Activated naive CD8-positive, alpha-beta T cell treated with anti-CD3 and anti-CD28 coated beads, Interleukin-2, amount 50 U/mL, for 24 hours (primary cell): ENCODE measurements at places on chromosomes 5 and 9.
A peak's percentile ranks its signal among the peaks of the same experiment; 100 is the strongest.

DNA sequence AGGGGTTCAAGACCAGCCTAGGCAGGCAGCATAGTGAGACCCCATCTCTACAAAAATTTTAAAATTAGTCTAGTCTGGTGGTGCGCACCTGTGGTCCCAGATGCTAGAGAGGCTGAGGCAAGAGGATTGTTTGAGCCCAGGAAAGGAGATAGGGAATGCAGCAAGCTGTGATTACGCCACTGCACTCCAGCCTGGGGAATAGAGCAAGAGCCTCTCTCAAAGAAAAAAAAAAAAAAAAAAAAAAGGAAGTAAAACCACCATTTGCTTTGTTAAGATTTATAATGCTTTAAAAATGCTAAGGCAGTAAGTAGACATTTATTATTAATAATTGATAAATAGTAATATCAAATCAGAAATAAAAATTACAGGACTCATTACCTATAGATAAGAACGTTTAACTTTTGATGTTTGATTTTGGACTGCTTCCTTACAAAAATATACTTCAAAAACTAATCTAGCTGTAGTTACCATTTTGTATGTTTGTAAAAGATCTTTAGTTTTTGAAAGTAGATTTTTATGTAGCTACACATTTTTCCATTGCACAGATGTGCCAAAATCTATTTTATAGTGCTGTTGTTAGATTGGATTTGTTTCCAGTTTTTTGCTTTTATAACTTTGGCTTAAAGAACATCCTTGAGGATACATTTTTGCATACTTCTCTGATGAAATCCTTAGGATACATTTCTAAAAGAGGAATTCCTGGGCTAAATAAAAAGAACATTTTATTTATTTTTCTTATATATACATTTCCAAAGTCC, 86.4 kb downstream of the INIP start:
- DNase-seq: no peak

DNA sequence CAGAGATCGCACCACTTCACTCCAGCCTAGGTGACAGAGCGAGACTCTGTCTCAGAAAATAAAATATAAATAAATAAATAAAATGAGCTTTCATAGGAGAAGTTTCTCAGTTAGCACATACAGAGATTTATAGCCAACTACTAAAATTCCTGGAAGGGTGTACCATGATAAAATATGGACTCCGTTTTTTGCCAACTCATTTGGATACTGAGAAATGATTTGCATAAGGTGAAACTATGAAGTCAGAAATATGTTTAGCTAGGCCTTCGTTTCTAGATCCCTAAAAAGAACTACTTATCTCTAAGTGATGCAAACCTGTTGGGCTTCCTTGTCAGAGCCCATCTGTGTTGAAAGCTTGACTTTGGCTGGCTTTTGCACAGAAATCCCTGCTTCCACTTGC, 56.9 kb upstream of the SLC1A1 start:
- DNase-seq: no peak

GRCh38 chr5:139915266-139915665, 119.7 kb downstream of the PSD2 start:
- DNase-seq: no peak

DNA sequence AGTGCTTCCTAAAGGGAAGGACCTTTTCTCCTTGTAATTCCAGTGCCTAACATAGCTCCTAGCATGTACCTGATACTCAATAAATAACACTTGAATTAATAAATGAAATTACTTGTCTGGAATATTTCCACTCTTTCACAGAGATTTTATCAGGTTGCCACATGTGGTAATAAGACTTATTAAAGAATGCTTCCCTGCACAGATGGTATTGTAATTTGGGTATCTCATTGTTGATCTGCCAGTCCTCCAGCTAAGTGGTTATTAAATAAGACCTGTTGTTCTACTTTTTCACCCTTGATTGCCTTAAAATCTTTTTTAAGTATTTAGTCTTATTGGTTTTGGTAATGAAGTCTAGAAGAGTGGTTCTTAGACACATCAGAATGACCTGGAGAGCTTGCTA, 28.1 kb upstream of the CETN3 start:
- DNase-seq: no peak

- peak; percentile 39 for DNase-seq
These were observed 64.0 kb upstream of the FYB1 start for GRCh38 chr5:39283231-39283818.

DNA sequence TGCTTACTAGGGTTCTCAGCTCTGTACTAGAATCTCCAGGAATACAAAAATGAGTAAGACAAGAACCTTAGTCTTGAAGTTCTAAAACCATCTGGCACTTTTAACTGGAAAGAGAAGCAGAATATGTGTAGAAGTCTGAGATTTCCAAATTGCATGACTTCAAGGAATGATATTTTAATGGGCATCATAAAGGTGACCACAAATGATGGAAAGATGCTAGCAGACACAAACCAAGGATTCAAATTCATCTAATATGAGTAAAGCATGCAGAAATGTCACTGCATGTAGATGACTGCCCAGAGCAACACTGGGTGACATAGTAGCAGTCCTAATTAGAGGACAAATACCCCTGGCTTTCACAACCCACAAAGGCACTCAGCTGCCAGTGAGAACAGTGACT, 117.2 kb downstream of the RPS23 start:
- DNase-seq: no peak

DNA sequence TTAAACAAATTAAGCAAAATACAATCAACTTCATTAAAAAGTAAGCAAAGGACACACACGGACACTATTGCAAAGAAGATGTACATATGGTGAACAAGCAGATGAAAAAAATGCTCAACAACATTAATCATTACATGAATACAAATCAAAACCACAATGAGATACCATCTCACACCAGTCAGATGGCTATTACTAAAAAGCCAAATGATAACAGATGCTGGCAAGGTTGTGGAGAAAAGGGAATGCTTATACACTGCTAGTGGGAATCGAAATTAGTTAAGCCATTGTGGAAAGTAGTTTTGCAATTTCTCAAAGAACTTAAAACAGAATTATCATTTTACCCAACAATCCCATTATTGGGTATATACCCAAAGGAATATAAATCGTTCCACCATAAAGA, 636.2 kb upstream of the ST8SIA4 start:
- no peak for DNase-seq

DNA sequence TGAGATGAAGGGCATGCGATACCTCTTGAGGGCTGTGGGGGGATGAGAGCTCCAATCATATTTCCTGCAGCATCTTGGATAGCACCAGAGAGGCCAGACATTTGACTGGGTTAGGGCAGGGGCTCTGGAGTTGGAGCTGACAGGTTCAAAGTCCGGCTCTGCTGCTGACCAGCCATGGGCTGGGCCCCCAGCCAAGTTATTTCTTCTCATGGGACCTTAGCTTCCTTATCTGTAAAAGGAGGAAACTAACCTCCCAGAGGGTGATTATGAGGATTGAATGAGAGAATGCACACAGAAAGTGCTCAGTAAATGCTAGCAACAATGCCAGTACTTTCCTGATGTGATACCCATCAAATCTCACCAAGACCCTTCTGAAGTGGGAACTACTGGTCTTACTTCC, 65.2 kb upstream of the SLC25A51 start:
- no peak for DNase-seq

GRCh38 chr9:9997585-9997984, 615.2 kb downstream of the PTPRD start:
- no peak for DNase-seq

DNA sequence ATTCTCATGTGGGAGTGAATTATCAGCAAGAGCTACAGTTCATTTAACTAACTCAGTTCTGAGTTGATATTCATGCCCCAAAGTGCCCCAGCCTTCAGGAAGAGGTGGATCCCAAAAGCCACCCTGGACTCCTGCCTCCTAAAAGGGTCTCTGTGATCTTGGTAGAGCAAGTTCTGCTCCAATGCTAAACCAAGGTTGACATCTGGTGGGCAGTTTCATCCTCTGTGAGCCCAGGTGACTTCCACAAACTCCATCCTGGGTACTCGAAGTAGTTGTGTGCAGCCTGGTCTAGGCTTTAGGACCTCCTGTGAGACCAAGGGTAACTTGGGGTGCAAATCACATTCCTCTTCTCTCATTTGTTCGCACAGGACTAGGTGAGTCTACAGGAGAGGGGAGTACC, 816.8 kb downstream of the MTRR start:
- DNase-seq: no peak
